ENCODE measurements at places on chromosomes 4 and X.

DNA sequence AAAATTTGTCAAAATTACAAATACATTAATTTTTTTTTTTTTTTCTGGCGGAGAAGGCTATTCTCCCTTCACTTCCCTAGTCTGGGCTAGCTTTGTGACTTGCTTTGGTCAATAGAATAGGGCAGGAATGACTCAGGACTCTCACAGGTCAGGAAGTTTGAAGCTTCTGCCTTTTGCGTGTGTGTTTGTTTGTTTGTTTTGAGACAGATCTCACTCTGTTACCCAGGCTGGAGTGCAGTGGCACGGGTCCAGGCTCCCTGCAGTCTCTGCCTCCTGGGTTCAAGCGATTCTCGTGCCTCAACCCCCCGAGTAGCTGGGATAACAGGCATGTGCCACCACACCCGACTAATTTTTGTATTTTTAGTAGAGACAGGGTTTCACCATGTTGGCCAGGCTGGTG is 55.9 kb upstream of the USP9X start:
- peak; percentile 55 for DNase-seq

DNA sequence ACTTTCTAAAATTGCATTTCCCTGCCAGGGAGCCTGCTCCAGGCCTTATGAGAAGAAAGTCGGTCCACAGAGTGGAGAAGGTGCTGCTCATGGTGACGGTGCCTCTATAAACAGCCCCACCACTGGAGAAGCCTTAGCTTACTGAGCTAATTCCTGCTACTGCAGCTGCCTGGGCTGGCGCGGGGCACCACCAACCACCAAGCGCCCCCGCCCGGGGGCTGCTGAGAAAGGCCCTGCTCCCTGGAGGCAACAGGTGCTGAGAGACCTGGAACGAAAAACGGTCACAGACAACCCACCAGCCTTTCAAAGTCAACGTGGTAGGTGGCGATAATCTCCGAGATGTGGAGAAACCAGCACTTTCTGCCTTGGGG is 2.9 kb downstream of the HCFC1 start:
- peak; percentile 10 for DNase-seq

GRCh38 chr4:83556816-83557215 is 20.9 kb downstream of the GPAT3 start:
- peak; percentile 20 for DNase-seq

- peak; percentile 45 for DNase-seq
Measured at GRCh38 chr4:110620691-110621327, 2.1 kb downstream of the PITX2 start.

- no peak for DNase-seq
Measured at GRCh38 chr4:168390041-168390440, 71.5 kb upstream of the DDX60 start.

- no peak for DNase-seq
Measured at GRCh38 chr4:109009909-109010308, 247.1 kb upstream of the ETNPPL start.

DNA sequence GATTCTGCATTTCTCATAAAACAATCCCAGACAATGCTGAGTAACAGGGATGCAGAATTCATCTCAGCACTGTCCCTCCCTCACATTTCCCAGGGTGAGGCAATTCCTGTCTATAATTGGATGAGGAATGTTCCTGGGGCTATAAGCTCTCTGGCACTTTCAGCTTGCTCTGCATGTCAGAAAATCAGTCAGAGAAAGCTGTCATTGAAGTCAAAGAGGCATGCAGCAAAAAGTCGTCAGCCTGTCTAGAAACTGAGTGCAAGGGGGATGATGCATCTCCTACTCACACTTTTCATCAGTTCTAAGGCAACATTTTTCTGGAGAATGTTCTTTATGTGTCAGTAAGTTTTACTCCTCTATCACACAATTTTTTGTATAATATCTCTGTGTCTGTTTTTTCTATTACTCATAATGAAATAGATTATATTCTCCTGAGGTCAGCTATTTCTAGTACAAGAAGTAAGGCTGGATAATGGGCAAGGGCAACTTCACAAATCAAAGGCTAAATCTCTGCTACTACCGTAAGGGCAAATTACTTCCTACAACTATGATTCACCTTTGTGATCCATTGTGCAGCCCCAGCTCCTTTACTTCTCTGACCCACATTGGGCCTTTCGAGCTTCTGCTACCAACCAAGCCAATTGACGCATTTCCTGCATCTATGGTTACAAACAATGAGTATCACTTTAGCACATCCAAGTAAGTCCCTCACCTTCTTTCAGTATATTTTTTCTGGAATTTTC is 56.0 kb downstream of the TASL start:
- DNase-seq, result peak; percentile 16

- DNase-seq, result no peak
Measured at GRCh38 chr4:110371016-110371770, 104.8 kb upstream of the ENPEP start.

DNA sequence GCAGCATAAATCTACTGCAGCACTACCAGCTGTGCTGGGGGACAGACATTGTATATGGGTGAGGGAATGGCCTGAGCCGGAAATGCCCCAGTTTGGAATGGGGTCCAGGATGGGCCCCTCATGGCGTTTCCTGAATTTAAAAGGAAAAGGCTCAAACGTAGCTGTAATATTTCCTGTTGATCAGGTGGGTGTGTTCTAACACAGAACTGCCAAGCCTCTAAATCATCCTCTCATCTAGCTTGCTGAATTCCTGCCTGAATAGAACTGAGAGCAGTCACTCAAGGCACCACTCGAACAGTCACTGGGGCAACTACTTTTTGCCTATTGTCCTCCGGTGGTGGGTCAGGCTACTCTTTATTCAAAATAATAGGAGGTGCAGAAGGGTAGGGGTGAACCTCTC is 28.7 kb downstream of the ADH6 start:
- no peak for DNase-seq

- DNase-seq, result peak; percentile 79
Measured at GRCh38 chr4:167218022-167218608, 16.2 kb downstream of the SPOCK3 start.

DNA sequence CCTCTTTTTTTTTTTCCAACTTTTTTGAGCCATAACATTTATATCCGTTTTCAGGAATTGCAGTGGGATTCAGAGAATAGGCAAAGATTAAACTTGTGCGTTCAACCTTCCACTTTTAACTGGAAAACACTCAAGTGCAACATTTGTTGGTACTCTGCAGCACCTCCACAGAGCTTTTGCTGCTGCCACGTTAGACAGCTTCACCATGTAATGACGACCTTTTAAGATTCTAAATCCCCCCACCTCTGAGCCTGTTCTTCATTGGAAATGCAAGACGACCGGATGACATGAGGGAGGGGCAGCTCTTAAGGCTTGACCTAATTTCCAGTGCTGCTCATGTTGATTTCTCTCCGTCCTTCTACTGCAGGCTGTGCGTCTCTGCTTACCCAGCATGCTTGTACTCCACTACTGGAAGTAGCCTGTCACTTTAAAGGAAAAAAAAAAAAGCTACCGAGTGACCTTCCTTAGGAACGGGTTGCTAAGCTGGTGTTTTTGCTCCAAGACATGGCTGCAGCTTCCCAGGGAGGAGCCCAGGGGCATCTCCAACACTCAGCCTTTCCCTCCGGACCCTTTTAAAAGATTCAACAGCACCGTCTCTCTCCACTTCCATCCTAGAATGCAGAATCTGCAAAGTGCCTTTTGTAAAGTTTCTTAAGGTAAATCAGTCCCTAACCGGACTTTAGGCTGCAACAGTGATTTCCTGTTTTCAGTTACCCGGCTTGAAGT is at the start of gene CC2D2A:
TSS of gene CC2D2A (plus strand) at position 481 of the 726 bp plus-strand sequence. CDS start 6,051 bp downstream, outside the sequence.
- peak; percentile 47 for DNase-seq

GRCh38 chrX:10524578-10524977 is 95.8 kb downstream of the MID1 start:
- no peak for DNase-seq

DNA sequence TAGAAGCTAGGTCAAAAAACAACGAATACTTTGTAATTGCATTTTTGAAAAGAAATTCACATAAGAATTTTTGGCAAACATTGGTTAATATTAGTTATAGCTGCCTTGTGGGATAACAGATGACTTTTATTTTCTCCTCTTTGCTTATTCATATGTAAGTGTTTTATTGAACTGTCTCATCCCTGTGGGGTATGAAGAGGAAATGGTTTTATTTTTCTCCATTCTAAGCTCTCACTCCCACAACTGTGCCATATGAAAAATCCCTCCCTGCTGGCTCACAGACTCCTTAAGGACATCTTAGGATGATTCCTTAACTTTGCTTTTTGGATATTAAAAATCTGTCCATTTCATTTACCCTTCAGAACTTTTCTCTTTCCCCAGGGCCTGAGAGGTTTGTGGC is 300.6 kb downstream of the PPP1R2C start:
- DNase-seq, result no peak

GRCh38 chrX:72532366-72532765 is 40.3 kb downstream of the HDAC8 start:
- DNase-seq, result no peak

GRCh38 chr4:188295899-188296298 is 156.7 kb downstream of the TRIML1 start:
- DNase-seq, result no peak

DNA sequence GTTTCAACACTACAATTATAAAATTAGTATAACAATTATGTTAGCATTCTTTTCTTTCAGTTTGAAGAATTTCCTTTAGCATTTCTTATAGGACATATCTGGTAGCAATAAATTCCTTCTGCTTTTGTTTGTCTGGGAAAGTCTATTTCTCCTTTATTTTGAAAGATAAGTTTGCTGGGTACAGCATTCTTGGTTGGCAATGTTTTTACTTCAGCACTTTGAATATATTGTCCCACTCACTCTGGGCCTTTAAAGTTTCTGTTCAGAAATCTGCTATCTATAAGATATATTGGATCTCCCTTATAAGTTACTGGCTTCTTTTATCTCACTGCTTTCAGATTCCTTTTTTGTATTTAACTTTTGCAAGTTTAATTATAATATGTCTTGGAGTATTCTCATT is 222.1 kb downstream of the PARM1 start:
- DNase-seq, result no peak

- no peak for DNase-seq
Measured at GRCh38 chrX:29666366-29666765, 549.0 kb upstream of the MAGEB2 start.

Data from PC-3 (cell line).